ENCODE measurements at places on chromosomes 7 and 10. TPM values are rescaled to one million over a fixed set of nuclear protein-coding genes. Genes with fewer than 3 reads are reported as not detected.

GRK5 gene
- 45.8 TPM for total RNA-seq

PDZD7 gene
- 2.8 TPM for total RNA-seq

DNA sequence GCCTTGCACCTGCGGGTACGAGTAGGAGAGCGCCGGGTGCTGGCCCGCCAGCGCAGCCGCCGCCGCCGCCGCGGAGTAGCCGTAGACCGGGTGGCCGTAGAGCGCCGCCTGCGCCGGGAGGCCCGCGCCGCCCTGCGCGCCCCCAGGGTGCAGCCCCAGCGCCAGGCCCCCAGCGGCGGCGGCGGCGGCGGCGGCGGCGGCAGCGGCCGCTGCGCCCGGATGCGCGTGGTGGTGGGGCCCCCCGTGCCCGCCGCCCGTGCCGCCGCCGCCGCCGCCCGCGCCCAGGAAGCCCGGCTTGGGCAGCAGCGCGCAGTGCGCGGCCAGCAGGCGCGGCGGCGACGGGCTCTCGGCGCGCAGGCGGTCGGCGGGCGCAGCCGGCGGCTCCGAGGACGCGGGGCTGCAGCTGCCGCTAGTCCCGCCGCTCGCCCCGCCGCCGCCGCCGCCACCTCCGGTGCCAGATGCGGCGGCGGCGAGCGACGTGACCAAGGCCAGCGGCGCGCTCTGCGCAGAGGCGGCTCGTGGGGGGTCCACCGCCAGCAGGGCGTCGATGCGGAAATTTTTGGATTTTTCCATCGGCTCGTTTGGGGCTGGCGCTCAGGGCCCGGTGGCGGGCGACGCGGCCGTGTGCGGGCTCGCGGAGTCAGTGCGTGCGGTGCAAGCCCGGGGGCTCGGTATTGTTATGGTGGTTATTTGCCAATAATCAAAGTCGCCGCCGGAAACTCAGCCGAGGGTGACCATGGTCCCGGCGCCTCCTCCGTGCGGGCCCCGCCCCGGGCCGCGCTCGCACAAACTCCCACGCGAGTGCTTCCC, 480 bp downstream of the MNX1 start:
- H3K36me3 ChIP-seq: no peaks in the 10 kb centered on the region
- H3K4me3 ChIP-seq: peak overlapping the region; percentile 17
- peaks cover 8% of the 10 kb centered on the region for H3K27me3 ChIP-seq
- H3K4me1 ChIP-seq: no peaks in the 10 kb centered on the region
- no peak for DNase-seq
- no peak overlapping the region for H3K27ac ChIP-seq

DNA sequence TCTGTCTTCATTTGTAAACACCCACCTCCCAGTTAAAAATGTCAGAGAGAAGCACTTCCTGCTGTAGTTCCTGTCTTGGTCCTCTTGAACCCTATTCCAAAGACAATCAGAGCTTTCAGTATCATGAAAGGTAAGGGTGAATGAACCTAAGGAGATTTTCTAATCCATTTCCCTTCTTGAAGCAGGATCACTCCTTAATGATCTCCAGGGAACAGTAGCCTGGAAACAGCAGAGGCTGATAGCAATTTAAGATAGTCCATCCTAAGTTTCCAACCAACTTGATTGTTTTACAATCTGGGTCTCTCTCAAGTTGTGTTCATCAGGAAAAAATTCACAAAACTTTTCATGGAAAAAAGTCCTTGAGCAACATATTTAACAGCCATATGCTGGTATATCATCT, 273.6 kb downstream of the NEBL start:
- H3K4me3 ChIP-seq: no peak overlapping the region
- no peak for DNase-seq
- H3K27ac ChIP-seq: no peak overlapping the region
- no peaks in the 10 kb centered on the region for H3K36me3 ChIP-seq

GRCh38 chr7:86320889-86321288, 322.8 kb upstream of the GRM3 start:
- no peak overlapping the region for H3K27ac ChIP-seq
- no peak for DNase-seq
- H3K27me3 ChIP-seq: no peaks in the 10 kb centered on the region
- H3K4me3 ChIP-seq: no peak overlapping the region
- no peaks in the 10 kb centered on the region for H3K36me3 ChIP-seq

- H3K27me3 ChIP-seq: no peaks in the 10 kb centered on the region
- H3K4me3 ChIP-seq: no peak overlapping the region
- no peak overlapping the region for H3K27ac ChIP-seq
- no peaks in the 10 kb centered on the region for H3K4me1 ChIP-seq
- DNase-seq: no peak
These were observed 41.8 kb downstream of the CNNM1 start for GRCh38 chr10:99370993-99371392.

ARHGAP12 gene
- 33.8 TPM for total RNA-seq

GRCh38 chr10:69874449-69874848, 72.7 kb downstream of the COL13A1 start:
- H3K4me3 ChIP-seq: no peak overlapping the region
- no peaks in the 10 kb centered on the region for H3K4me1 ChIP-seq
- DNase-seq: no peak
- no peaks in the 10 kb centered on the region for H3K27me3 ChIP-seq
- no peaks in the 10 kb centered on the region for H3K36me3 ChIP-seq

GRCh38 chr10:122469848-122470247, 8.5 kb downstream of the HTRA1 start:
- no peaks in the 10 kb centered on the region for H3K36me3 ChIP-seq
- no peak overlapping the region for H3K27ac ChIP-seq
- no peaks in the 10 kb centered on the region for H3K4me1 ChIP-seq
- DNase-seq: no peak
- H3K4me3 ChIP-seq: no peak overlapping the region

DNA sequence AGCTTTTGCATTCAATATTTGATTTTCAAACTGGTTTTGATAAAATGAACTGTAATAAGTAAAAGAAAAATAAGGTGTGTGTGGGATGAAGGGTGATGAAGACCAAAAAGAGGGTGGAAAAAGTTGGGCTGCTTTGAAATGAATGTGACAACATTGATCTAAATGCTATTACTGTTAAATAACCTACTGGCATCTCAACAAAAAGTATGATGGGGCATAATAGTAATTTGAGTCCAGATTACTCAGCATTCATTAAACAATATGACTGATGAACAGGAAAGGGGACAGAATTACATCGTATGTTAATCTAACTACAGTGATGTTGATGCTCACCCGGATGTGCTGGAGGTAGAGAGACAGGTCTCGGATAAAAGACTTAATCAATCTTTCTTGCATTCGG, 112.2 kb downstream of the ABCC2 start:
- no peak overlapping the region for H3K4me3 ChIP-seq
- H3K27ac ChIP-seq: no peak overlapping the region
- H3K27me3 ChIP-seq: no peaks in the 10 kb centered on the region
- H3K4me1 ChIP-seq: no peaks in the 10 kb centered on the region
- H3K36me3 ChIP-seq: no peaks in the 10 kb centered on the region
- DNase-seq: no peak

DNA sequence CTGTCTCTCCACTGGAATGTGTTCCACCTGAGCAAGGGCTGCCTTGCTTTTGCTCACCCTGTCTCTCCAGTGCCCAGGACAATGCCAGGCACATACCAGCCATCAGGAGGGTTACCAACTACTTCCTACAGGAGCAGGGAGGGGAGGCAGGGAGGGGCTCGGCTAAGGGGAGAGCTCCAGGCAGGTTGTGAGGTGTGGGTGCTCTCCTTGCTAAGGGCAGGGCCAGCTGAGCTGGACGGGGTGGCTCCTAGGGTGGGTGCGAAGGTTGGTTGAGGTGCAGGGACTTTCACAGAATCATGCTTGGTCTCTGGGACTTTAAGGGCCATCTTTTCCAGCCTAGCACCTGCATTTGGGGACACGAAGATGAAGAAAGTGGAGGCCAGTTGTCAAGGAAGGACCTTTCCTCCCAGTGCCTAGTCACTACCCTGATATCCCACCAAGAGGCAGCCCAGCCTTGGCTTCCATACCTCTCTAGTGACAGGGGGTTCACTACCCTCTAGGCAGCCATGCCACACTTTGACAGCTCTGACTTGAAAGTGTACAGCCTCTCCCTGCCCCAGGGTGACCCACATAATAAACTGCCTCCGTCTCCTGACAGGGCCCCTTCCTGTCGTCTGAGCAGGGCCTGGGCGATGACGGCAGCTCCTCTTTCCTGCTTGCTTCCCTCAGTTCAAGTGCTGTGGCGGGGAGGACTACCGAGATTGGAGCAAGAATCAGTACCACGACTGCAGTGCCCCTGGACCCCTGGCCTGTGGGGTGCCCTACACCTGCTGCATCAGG, 46.5 kb downstream of the TSPAN15 start:
- H3K4me1 ChIP-seq: no peaks in the 10 kb centered on the region
- no peak overlapping the region for H3K4me3 ChIP-seq
- H3K36me3 ChIP-seq: no peaks in the 10 kb centered on the region
- no peaks in the 10 kb centered on the region for H3K27me3 ChIP-seq

STAMBPL1 gene
- total RNA-seq: 35.7 TPM

DNA sequence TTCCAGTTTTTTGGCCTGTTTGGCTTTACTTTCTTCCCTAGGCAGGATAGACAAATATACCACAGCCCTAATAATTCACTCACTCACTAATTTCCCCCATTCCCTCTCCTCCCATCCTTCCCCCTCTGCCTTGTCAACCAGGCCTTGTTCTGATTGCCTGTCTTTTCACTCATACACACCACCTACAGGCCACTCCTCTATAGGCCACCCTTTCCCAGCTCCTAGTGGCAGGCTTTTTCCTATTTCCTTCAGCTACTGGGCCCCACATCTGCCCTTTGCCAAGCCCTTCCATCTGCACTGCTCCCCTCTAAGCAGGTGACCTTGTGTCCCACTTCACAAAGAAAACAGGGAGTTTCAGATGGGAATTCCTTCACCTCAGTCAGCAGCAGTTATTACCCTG, 59.8 kb upstream of the MSRB2 start:
- no peaks in the 10 kb centered on the region for H3K36me3 ChIP-seq
- H3K4me3 ChIP-seq: no peak overlapping the region

NPTX2 gene
- total RNA-seq: 0.19 TPM

- H3K36me3 ChIP-seq: peaks cover 4% of the 10 kb centered on the region
- no peak for DNase-seq
- H3K27me3 ChIP-seq: no peaks in the 10 kb centered on the region
- H3K4me3 ChIP-seq: no peak overlapping the region
These were observed 2.6 kb upstream of the PPIF start for GRCh38 chr10:79344502-79345195.

DNA sequence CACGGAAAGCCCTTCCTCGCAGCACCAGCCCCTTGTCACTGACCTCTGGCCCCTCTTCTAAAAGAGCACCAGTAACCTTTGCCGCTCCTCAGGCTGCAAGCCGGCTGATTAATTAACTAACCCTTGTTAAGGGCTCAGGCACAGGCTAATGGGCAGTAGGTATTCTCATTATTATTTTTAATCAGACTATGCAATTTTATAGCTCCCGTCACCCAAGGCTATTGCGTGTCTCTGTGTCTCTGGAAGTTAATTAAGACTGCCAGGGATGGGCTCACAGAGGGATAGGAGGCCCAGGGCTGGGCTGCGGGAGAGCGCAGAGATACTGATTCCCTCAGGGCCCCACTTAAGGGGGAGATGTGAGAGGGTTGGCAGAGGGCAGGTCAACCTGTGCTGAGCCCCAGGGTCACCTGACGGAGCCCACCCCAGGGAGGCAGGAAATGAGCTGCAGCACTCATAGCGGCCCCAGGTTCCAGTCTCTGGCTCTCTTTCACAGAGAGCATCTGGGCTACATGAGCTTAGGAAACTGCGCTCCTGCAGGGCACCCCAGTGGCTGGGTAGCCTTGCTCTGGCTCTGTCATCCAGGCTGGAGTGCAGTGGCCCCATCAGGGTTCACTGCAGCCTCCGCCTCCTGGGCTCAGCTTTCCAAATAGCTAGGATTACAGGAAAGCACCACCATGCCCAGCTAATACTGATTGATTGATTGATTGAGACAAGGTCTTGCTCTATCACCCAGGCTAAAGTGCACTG, 92.2 kb upstream of the LRRC4 start:
- no peaks in the 10 kb centered on the region for H3K4me1 ChIP-seq
- no peak overlapping the region for H3K4me3 ChIP-seq
- H3K27ac ChIP-seq: no peak overlapping the region
- no peaks in the 10 kb centered on the region for H3K27me3 ChIP-seq

YKT6 gene
- 80.9 TPM for total RNA-seq

OR9A2 gene
- total RNA-seq: not detected

DNA sequence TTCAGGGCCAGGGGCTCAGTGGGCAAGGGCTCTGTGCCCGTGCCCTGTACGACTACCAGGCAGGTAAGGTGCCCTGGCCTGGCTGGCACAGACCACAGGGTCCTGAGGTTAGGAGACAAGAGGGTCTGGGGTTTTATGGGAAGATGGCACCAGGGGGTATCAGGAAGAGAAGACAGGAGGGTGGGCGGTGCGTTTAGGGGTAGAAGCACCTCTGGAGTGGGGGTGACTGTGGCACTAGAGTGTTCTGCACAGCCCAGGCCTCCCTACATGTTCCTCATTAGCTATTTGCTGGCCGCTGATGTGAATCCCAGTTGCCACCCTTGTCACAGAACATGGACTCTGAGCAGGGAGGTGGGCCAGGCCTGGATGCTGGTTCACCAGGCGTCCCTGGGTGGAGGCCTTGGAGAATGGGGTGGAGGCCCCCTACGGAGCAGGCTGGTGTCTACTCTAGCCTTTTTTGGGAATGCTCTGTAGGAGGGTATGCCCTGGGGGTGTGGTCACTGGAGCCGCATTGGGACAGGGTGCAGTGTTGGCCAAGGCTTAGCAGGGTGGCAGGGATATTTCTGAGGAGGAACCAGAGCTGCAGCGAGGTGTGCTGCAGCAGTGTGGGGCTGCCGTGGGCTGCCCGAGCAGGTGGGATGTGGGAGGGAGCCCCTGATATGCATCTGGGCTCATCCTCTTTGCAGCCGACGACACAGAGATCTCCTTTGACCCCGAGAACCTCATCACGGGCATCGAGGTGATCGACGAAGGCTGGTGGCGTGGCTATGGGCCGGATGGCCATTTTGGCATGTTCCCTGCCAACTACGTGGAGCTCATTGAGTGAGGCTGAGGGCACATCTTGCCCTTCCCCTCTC, 5.0 kb downstream of the PGAM2 start:
- no peak overlapping the region for H3K4me3 ChIP-seq
- DNase-seq: no peak
- H3K27ac ChIP-seq: no peak overlapping the region

LZTS2 gene
- 43.0 TPM for total RNA-seq

- DNase-seq: no peak
- H3K4me3 ChIP-seq: no peak overlapping the region
- no peak overlapping the region for H3K27ac ChIP-seq
These were observed 39.9 kb downstream of the CAMK1D start for GRCh38 chr10:12389154-12389734.

DNA sequence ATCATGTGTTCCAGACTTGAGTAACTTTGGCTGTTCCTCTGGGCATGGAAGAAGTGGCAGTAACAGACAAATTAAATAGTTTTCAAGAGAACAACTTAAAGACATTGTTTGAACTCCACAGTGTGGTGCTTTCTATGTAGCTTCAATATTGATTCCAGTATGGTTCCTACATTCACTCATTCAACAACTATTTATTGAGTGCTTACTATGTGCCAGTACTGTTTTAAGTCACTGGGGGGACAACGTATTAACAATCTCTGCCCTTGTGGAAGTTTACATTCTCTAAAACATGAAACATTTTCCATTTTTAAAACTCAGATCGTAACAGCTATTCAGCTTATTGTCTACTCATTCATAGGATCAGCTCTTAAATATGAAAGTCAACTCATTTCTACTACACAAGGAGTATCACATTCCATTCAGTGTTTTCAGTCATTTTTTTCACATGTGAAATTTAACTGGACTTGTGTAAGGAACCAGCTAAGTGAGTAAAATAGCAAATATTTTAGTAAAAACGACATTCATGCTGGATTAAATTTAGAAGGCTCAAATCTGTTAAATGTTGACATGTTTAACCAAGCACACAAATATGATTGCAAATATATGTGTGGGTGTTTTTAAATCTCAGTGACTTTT, 13.6 kb upstream of the CUBN start:
- H3K4me1 ChIP-seq: no peaks in the 10 kb centered on the region
- no peak overlapping the region for H3K4me3 ChIP-seq
- no peaks in the 10 kb centered on the region for H3K27me3 ChIP-seq
- no peak overlapping the region for H3K27ac ChIP-seq

ASIC3 gene
- 10.2 TPM for total RNA-seq
